ENCODE measurements at places on chromosomes 6 and 20. TPM values are rescaled to one million over a fixed set of nuclear protein-coding genes. Genes with fewer than 3 reads are reported as not detected.

- no peak for DNase-seq
These were observed 2.1 kb upstream of the VSX1 start for GRCh38 chr20:25083773-25084625.

Gene ATG5
- total RNA-seq = 42.9 TPM

- no peak for DNase-seq
These were observed 108.3 kb upstream of the PHACTR1 start for GRCh38 chr6:12608016-12608860.

DNA sequence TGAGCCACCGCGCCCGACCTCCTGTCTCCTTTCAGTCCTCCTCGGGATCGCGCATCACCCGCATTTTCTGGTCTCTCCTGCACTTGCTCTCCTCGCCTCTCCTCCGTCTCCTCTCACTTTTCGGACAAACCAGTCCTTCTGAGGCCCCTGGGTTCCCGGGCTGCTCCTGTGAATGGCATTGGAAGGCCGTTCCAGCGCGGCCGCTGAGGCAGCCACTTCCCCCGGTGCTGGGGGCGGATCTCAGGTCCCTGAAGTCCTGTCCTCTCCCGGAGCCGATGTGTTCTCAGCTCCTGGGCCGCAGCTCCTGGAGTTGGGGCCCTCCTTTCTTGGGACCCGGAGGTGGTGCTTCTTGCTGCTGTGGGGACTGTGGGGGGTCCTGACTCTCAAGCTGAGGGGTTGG, 803 bp downstream of the MICB start:
- no peak for DNase-seq

Gene SLC22A2
- total RNA-seq = 0.02 TPM

GRCh38 chr20:29448806-29449470, 1808.5 kb upstream of the DEFB115 start:
- DNase-seq = no peak

Gene MYBL2
- 191 TPM for total RNA-seq

DNA sequence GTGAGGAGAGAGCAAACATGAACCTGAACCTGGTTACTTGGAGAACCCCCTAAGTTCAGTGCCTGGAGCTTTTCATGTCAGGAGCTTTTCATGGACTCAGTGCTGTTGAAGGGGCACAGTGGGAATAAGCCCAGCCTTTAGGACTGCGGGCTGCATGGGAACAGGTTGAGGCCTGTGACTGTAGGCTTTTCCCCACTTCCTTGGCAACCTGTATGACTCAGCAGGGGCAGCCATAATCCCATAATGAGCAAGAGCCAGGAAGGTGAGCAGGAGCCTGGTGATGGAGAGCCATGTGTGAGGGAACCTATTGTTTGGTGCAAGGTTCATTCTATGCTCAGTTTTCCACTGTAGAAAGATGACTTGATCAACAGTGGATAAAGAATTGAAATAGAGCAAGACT, 23.4 kb downstream of the MEP1A start:
- DNase-seq = no peak

Gene TNNC2
- 0.75 TPM for total RNA-seq

DNA sequence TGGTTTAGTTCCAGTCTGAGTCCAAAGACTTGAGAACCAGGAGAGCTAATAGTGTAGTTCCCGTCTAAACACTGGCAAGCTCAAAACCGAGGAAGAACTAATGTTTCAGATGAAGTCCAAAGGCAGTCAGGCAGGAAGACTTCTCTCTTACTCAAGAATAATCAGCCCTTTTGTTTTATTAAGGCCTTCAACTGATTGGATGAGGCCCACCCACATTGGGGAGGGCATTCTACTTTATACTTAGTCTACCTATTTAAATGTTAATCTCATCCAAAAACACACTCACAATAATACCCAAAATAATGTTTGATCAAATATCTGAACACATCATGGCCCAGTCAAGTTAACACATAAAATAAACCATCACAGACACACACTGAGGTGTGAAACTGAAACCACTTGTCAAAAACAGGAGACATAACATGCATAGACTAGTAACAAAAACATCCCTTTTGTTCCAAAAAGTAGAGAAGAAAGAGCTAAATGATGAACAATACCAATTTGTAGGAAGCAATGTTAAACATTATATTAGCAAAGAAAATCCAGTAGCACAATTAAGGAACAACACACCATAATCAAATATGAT, 50.2 kb upstream of the SENP6 start:
- DNase-seq = no peak

Gene SLC35A1
- total RNA-seq = 18.4 TPM

Gene POM121L2
- total RNA-seq = not detected

- no peak for DNase-seq
These were observed 20.0 kb upstream of the PLAGL1 start for GRCh38 chr6:144027932-144028587.

Gene NHLRC1
- not detected for total RNA-seq

GRCh38 chr6:54100411-54101006, 10.7 kb upstream of the MLIP start:
- DNase-seq = no peak

Gene SLC17A2
- not detected for total RNA-seq

GRCh38 chr6:31651602-31652191, 764 bp downstream of the BAG6 start:
- DNase-seq = no peak

- DNase-seq = no peak
These were observed 3.7 kb upstream of the OLIG3 start for GRCh38 chr6:137497721-137498463.

DNA sequence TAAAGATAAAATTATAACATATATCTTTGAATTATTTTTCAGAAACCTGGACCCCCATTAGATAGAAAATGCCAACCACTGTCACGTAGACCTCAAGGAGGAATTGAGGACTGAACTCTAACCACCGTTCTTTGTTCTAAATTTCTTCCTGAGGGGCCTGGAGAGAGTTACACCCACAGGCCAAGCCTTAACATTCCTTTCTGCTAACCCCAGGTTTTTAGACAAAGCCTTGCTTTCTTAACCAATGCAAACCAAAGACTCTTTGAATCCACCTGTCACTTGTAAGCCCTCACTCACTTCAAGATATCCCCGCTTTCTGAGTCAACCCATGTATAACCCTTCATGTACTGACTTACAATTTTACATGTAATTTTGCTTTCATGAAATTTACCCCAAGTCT, 41.0 kb downstream of the SNX14 start:
- peak; percentile 15 for DNase-seq

Gene RHAG
- not detected for total RNA-seq

Gene CD109
- total RNA-seq = 4.9 TPM

- no peak for DNase-seq
These were observed 129.0 kb downstream of the CFAP61 start for GRCh38 chr20:20181322-20181721.

Gene SYNDIG1
- total RNA-seq = 0.05 TPM

Measured in SJCRH30 (cell line).